Endodermal cell (in vitro differentiated cells): ENCODE measurements at places on chromosomes 5 and 9. TPM values are rescaled to one million over a fixed set of nuclear protein-coding genes. Genes with fewer than 3 reads are reported as not detected.

Gene PCA3
- total RNA-seq = not detected in 2 replicates

Gene CANX
- total RNA-seq = 389 to 598 TPM (median 402 TPM) in 3 replicates

Gene DDX4
- total RNA-seq = not detected in 3 replicates

Gene PRRX2
- 1.0 to 2.2 TPM (median 1.9 TPM) in 3 replicates for total RNA-seq

Gene MYMK
- total RNA-seq = not detected in 2 replicates

Gene LTC4S
- 5.7 to 7.6 TPM (median 6.1 TPM) in 3 replicates for total RNA-seq

Gene SLC46A2
- total RNA-seq = not detected in 2 replicates

Gene ERAP2
- not detected in 3 replicates for total RNA-seq

Gene SUSD3
- total RNA-seq = 4.6 and 5.1 TPM in 2 replicates

Gene KCNIP1
- total RNA-seq = not detected in 3 replicates

Gene BTF3
- total RNA-seq = 739 and 800 TPM in 2 replicates

Gene CSF1R
- 0.19 TPM in 1 of 3 replicates, not detected in the others for total RNA-seq

Gene SPINK6
- not detected in 2 replicates for total RNA-seq

Gene INSL6
- total RNA-seq = not detected in 3 replicates

Gene TSSK1B
- 0.11 TPM in 1 of 2 replicates, not detected in the other for total RNA-seq

Gene IFNA4
- total RNA-seq = not detected in 3 replicates

DNA sequence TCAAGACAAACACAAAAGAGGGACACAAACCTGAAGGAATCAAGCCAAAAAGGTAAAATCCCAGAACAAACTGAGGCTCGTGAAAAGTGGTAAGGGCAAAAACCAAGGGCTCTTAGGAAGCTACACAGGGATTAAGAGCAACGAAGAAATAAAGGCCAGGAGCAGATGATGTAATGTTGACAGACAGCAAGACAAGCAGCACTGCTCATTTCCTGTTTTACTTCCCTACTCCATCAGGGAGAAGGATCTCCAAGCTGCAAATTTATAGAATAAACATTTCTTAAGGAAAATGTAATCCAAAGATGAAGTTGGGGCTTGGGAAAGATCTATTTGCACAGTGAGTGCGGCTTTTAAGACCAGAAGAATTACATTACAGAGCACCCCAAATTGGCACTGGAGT, 182.3 kb upstream of the MAP1B start:
- DNase-seq = no peak

DNA sequence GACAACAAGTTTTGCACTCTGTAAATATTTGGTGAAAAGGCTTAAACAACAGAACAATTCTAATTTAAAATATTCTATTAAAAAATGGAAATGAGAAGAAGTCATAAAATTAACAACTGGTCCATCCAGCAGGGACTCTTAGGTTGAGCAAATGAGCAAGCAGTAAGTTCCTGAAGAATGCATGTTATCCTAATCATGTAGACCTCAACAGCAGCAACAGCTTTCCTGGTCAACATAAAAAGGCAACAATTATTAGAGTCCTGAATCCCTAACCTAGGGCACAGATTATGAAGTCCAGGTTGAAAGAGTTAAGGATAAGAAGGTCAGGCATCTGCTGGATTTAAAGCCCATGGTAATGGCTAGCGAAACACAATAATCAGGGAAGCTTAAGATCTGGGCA, 120.9 kb downstream of the SSBP2 start:
- DNase-seq = no peak

DNA sequence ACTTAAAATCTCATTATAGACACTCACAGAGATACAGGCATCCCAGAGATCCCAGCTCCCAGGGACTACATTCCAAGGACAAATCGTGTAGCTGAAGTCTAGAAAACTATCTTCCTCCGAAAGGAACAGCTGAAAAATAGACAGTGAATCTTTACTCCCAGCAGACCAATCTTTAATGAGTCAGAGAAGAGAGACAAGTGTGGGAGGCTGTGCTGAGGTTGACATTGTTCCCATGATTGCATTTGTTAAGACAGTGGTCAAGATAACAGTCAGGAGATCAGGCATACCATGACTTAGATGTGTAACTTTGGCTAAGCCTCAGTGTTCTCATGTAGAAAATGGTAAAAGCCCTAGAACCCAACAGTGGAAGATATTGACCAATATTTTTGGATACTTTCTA, 120.7 kb downstream of the PAPPA start:
- DNase-seq = no peak

GRCh38 chr5:160237571-160238093, 8.3 kb downstream of the FABP6 start:
- peak; percentile 77 for DNase-seq

- no peak for DNase-seq
Observed at GRCh38 chr9:94761481-94761880, 35.0 kb downstream of the AOPEP start.

DNA sequence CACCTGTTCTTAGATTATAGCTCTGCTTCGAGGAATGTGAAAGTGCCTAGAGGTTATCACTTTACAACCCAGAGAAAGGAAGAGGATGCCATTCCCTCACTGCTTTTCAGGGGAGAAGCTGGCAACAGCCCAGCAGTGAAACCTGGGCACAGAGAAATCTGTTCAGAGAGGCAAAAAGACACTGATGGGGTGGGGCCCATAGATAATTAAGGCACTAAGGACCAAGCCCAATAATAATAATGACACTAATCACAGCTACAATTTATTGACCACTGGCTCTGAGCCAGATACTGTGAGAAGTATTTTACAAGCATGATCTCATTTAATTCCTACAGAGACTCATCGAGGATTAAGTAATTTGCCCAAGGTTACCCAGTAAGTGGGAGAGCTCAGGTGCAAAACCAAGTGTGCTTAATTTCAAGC, 168.3 kb downstream of the PIK3R1 start:
- DNase-seq = no peak

DNA sequence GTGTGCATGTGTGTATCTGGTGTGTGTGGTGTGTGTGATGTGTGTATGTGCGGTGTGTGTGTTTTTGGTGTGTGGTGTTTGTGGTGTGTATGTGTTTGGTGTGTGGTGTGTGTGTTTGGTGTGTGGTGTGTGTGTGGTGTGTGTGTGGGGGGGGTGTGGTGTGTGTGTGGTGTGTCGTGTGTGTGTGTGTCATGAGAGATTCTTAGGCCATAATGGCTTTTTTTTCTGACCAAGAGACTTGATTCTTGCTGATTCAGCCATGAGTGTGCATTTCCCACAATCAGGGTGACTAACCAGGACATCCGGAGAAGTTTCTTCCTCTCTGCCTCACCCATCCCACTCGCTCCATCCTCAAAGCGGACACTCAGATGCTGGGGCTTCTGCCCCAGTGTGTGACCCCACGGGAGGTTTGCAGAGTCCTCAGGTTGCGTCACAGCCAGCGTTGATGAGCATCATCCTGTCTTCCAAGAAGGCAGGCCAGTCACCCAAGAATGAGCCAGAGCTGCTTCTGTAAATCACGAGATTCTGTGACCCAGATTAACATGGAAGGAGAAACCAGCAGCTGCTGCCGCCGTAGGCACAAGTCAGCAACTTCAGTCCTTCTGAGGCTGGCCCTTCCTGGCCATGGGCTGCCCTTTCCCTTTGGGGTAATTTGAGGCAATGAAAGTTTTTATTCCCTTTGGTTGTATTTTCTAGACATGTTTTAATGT, 12.5 kb upstream of the CTSL start:
- DNase-seq = peak; percentile 50

- DNase-seq = no peak
Observed at GRCh38 chr9:71826279-71826678, 58.0 kb upstream of the CEMIP2 start.

- no peak for DNase-seq
Observed at GRCh38 chr5:146697211-146697610, 181.2 kb upstream of the GPR151 start.

GRCh38 chr5:95068289-95068910, 216.5 kb downstream of the MCTP1 start:
- no peak for DNase-seq

- no peak for DNase-seq
Observed at GRCh38 chr9:109035684-109036423, 22.6 kb upstream of the CTNNAL1 start.

DNA sequence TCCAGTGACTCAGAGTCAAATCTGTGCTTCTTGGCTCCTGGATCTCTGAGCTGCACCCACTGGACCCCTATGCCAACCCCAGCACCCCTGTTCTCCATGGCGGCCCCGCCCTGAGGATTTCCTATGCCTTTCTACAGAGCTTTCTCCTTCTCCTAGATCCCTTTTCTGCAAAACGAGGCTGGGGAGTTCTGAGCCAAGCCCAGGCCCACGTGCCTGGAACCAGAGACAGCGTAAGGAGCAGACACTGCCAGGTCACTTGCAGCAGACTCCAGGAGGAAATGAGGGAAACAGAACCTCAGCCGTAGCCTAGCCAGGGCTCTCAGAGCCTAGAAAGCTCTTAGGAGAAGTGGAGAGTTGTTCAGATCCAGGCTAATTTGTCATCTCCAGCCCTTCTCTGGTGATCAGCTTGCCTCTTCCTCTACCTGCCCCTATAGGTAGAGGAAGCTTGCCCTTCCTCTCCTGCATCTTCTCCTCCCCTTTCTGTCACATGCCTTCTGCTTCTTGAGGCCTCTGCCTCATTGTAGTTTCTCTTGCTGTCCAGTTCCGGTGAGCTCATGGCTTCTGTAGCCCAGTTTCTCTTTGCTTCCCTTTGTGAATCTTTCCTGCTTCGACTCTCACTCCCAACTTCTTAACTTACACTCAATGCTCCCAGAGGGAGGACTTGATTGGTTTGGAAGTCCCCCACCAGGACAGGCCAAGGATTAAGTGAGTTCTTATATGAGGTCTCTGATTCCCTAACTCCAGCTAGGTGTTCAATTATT, 163.4 kb downstream of the RGS3 start:
- peak; percentile 43 for DNase-seq

- DNase-seq = peak; percentile 66
Observed at GRCh38 chr5:174725261-174725990, 1.0 kb downstream of the MSX2 start.

GRCh38 chr9:37574241-37574721, 1.9 kb downstream of the FBXO10 start:
- DNase-seq = no peak

GRCh38 chr5:32261198-32261597, 51.5 kb downstream of the MTMR12 start:
- DNase-seq = no peak

- no peak for DNase-seq
Observed at GRCh38 chr5:72537166-72537565, 30.0 kb upstream of the ZNF366 start.

DNA sequence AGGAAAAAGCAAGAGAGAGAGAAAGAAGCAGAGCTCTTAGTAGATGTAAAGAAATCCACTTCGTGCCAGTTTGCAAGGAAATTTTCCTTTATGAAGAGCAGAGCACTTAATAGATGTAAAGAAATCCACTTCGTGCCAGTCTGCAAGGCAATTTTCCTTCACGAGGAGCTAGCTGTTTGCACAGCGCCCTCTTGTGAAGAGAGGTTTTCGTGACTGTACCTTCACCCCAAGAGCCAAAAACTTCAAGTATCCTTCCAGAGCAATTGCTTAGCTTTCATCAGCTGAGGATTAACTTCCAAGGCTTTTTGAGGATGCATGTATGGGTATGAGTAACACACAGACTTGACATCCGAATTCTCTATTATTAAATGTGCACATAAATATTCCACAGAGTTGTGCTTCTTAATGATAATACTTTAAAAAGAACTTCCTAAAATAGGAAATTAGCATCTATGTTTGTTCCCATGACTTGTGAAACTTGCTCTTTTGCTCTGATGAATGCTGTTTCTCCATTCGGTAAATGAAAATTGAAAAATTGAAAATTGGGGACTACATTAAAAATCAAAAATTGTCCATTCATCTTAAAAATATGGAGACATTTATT, 525.6 kb downstream of the PDE4D start:
- peak; percentile 78 for DNase-seq

DNA sequence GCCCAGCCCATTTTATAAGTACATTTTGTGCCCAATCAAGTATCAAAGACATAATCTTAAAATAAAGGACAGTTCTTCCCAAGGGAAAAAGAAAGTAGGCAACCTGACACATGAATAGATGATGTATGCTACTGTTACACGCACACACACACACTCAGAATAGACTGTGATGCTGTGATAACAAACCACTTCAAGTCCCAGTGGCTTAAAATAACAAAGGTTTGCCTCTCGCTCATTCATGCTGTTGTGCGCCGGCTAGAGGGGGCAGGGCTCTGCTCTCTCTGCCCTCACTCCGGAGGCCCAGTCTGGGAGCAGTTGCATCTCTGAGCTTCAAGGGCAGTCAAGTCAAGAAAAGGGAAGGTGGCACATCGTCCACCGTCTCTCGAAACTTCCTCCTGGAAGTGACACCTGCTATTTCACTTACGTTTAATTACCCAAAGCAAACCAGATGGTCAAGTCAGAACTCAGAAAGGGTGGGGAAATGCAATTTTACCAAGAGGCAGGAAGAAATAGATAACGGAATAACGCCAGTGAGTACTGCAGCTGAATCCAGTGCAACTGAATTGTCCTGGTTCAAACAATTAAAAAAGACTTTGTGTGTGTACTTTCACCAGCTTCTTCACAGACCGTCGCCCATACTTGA, 43.3 kb downstream of the ANKRD33B start:
- peak; percentile 68 for DNase-seq

- no peak for DNase-seq
Observed at GRCh38 chr5:156681265-156681664, 168.8 kb upstream of the PPP1R2B start.

- no peak for DNase-seq
Observed at GRCh38 chr9:83067579-83067978, 4.6 kb upstream of the RASEF start.

DNA sequence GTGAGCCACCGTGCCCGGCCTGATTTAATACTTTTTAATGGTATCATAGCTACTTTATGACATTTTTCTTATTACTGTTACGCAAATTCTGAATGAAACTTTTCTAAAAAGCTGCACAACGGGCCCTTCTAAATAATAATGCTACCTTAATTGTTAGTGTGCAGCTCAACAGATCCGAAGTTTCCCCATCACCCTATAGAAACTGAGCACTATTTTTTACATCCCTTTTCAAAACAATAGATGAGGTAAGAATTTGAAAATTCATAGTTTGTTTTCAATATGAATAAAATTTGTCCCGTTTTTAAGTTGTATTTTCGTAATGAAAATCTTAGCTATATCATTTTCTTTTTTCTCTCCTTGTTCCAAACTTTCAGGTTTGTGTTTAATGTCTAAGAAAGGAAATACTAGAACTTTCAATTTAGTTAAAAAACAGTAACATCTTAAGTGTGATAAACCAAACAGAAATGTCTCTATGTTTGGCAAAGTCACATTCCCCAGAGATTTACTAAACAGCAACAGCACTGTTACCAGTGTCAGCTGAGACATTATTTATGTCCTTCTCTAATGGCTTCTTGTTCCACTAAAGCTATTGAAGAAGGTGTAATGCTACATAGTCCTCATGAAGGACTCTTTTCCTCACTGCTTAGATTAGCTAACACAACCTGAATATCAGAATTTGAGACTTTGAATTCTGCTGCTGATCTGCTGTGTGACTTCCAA, 22.9 kb downstream of the KIF2A start:
- no peak for DNase-seq

DNA sequence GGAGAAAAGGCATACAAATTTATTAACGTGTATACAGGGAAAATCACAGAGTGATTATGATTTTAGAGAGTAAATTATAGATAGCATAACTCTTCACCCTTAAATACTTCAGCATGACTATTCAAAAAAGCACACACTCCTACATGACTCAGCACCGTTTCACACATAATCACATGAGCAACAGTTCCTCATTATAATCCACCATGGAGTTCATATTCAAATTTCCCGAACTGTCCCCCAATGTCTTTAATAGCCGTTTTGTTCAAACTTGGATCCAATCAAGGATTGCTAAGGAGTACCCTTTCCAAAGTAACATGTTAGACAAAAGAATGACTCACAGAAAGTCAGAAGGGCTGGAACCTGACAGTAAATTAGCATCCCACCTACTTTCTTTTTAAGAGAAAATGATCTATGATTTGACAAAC, 32.1 kb downstream of the RAPGEF1 start:
- no peak for DNase-seq

GRCh38 chr5:116495786-116496357, 78.8 kb downstream of the SEMA6A start:
- peak; percentile 33 for DNase-seq
